Activated naive CD4-positive, alpha-beta T cell treated with anti-CD3 and anti-CD28 coated beads, Interleukin-2, amount 50 U/mL, for 72 hours (primary cell): ENCODE measurements at places on chromosomes 12 and 14. TPM values are rescaled to one million over a fixed set of nuclear protein-coding genes. Genes with fewer than 3 reads are reported as not detected.

Gene RFX4
- total RNA-seq: not detected

Gene GNPNAT1
- 26.3 TPM for total RNA-seq

Gene FZD10
- not detected for total RNA-seq

Gene RASSF9
- total RNA-seq: not detected

Gene DHRS4
- 17.6 TPM for total RNA-seq

Gene PTGR2
- 9.6 TPM for total RNA-seq

Gene KLHDC2
- 19.1 TPM for total RNA-seq

Gene LRP1
- 5.9 TPM for total RNA-seq

Gene PTPN6
- 320 TPM for total RNA-seq

Gene PARP11
- total RNA-seq: 30.2 TPM

Gene DUSP16
- total RNA-seq: 37.4 TPM

Gene POTEG
- not detected for total RNA-seq

Gene MAP3K9
- 10.7 TPM for total RNA-seq

Gene LMNTD1
- total RNA-seq: not detected

Gene LIMA1
- total RNA-seq: 36.2 TPM

Gene BTBD7
- total RNA-seq: 16.5 TPM

Gene BAZ2A
- 92.0 TPM for total RNA-seq
